BJ (cell line): ENCODE measurements at places on chromosomes 12 and 14. TPM values are rescaled to one million over a fixed set of nuclear protein-coding genes. Genes with fewer than 3 reads are reported as not detected.

DNA sequence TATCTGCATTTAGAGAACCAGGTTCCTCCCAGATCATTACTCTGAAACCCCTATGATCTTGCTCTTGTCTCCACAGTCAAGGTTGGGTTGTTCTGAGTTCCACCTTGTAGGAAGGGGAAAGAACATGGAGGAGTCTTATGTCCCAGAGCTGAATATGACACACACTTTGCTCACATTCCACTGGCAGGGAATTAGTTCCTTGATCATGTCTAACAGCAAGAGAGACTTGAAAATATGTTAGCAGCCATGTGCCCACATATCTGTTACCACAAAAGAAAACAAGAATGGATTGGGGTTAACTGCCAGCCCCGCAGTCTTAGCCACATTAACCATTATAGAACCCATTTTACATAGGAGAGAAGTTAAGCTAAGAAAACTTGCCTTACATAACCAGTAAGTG lies 71.1 kb upstream of the MDM1 start:
- no peak for DNase-seq

GRCh38 chr14:58724702-58725101 lies 86.9 kb downstream of the DACT1 start:
- no peak for DNase-seq

- DNase-seq = no peak
Measured at GRCh38 chr12:57270966-57271470, 20.0 kb upstream of the STAC3 start.

- no peak for DNase-seq
Measured at GRCh38 chr12:51632623-51633022, 41.6 kb downstream of the SCN8A start.

The PRH1 gene
- polyA plus RNA-seq = 3.0 and 3.4 TPM in 2 replicates

The PLEKHA5 gene
- 5.8 and 9.4 TPM in 2 replicates for polyA plus RNA-seq

The ADAMTS20 gene
- polyA plus RNA-seq = 0.01 TPM in 1 of 2 replicates, not detected in the other
